ENCODE measurements at places on chromosomes 12 and 14.

DNA sequence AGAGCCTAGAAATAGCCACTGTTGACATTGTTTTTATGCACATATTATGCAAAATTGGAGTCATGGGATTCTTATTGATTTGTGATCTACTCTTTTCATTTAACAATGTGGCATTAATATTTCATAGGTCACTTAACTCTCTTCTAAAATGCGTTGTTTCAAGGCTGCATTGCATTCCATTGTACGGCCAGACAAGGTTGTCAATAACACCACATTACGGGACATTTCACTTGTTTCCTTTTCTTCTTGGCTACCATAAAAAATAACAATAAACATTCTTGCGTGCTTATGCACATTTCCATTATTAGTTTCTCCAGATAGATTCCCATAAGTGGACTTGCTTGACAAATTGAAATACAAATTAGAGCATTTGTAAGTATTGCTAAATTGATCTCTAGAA, 120.8 kb upstream of the TMCC3 start:
- DNase-seq: no peak

GRCh38 chr12:27915021-27915420, 57.5 kb downstream of the PTHLH start:
- DNase-seq: no peak

DNA sequence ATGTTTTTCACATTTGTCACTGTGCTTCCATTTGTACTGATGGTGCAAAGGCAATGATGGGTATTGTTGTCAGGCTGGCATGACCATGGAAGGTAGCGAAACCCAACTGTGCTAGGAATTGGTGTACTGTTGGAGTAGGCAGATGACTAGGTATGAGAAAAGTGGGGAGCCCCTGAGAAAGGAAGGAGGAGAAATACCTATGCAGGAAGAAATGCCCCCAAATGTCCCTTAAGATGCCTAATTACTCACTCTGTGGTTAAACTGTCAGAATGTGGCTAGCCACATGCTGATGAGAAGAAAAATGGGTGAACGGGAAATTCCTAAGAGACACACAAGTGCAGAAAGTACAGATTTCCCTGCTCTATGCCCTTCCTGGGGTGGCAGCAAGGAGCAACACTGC, 339.1 kb downstream of the TMEM132D start:
- DNase-seq: no peak

DNA sequence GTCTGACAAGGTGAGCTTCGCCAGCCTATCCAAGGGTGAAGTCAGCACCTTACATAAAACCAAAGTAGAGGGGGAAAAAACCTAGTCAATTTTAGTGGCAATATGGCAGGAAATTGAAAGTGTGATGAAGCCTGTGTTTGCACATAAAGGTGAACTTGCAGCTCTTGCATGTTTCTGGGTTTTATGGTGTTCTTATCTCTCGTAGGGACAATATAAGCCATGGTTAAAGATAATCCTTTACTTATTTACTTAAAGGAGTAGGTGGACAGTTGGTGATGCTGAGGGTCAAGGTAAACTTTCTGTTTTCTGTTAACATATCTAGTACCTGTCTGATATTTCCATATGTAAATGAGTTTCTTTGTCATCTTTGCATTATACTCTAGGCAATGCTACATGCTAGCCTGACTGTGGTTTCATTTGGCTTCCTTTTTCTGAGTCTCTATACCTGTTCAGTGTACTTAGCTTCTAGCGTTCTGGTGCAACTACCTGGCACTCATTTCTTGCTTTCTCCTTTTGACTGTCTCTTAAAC, 32.8 kb downstream of the CCDC91 start:
- DNase-seq: no peak

DNA sequence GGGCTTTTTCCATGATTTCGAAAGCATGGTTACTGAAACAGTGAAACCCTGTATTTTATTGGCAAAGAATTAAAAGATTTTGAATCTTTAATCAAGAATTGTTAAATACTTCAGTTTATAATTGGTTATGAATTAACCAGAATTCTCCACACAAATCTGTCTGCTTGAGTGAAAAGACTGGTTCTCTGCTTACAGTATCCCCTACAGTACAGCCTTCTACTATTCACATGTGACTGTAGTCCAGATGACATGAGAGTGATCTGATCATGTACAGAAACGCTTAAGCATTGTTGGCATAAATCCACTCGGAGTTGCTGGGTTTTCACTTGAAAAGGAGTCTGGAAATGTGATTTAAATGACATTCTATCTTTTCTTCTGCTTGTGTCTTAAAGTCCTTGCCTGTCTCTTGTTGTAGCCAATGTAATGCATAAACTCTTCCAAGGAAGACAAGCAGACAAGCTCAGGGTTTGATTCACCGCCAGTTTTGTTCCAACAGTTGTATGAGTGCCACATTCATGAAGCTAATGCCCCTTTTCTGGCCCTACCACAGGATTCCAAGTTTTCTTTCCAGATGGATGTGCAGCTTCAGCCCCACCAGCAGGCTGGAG, 222.0 kb upstream of the LRIG3 start:
- no peak for DNase-seq

DNA sequence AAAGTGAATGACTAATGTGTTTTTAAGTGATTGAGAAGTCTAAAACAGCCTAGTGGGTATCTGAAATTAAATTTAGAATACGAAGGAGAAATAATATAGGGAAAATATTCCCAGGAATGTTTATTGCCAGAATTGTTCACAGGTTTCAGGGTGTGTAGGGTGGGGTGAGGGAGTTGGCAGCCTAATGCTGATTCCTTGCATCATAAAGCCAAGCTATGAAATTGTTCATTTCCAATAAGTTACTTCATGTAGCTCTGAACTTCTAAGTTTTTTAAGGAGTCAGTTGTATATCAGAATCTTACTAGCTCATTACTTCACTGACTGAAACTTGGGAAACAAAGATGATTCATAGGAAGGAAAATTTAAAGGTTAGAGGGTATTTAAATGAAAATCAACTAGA, 56.4 kb downstream of the RAB35 start:
- DNase-seq: no peak

- no peak for DNase-seq
Measured at GRCh38 chr12:75877763-75878621, 153.6 kb downstream of the PHLDA1 start.

DNA sequence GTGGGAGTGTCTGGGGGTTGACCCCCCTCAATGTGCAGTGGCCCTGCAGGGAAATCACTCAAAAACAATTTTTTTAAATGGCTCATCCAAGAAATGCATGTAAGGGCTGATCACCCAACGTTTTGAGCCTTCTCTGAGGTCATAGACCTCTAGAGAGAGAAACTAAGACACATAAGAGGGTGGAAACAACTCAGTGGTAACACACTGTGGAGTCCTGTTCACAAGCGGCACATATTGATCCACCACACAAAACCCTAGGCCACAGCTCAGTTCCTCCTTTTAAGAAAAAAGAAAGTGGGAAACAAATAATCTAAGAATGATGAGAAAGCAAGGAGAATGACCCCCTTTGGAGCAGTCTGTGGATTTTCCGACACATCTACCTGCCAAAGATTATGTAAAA, 83.0 kb upstream of the METAP2 start:
- DNase-seq: no peak

- DNase-seq: no peak
Measured at GRCh38 chr12:26422839-26423398, 227.5 kb downstream of the SSPN start.

DNA sequence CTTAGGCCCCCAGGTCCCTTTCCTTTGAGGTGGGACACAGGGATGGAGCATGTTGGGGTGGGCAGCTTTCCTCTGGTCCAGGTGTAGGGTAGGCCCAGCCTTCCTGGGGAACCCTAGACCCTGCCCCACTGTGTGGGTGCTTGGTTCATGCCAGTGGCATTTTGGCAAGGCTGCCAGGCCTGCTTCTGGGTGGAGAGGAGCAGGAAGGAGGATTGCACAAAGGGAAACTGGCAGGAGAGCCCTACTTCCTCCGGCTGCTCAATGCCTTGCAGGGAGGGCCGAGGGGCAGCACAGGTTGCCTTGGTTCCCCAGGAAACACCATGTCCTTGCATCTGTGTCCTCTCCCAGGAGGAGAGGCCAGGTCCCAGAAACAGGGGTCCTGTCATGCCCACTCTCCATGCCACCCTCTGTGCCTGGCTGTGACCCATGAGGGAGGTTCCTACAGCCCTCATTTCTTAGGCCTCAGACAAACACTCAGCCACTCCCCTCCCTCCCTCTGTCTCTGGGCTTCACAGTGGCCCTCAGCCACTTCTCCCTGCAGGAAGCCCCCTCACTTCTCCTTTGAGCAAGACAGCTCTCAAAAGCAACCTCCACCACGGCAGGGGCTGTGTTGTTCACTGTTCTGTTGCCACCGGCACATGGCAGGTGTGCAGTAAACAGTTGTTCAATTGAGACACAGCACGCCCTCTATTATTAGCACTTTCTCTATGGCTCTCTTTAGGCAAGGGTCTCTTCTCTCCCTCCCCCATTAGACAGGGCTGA, 6.8 kb upstream of the KRT80 start:
- no peak for DNase-seq

GRCh38 chr14:84225268-84225667, 1304.7 kb upstream of the FLRT2 start:
- DNase-seq: no peak
